ENCODE measurements at places on chromosomes 12 and 14.

- DNase-seq: no peak
Observed at GRCh38 chr12:52336641-52337040, 15.4 kb upstream of the KRT83 start.

DNA sequence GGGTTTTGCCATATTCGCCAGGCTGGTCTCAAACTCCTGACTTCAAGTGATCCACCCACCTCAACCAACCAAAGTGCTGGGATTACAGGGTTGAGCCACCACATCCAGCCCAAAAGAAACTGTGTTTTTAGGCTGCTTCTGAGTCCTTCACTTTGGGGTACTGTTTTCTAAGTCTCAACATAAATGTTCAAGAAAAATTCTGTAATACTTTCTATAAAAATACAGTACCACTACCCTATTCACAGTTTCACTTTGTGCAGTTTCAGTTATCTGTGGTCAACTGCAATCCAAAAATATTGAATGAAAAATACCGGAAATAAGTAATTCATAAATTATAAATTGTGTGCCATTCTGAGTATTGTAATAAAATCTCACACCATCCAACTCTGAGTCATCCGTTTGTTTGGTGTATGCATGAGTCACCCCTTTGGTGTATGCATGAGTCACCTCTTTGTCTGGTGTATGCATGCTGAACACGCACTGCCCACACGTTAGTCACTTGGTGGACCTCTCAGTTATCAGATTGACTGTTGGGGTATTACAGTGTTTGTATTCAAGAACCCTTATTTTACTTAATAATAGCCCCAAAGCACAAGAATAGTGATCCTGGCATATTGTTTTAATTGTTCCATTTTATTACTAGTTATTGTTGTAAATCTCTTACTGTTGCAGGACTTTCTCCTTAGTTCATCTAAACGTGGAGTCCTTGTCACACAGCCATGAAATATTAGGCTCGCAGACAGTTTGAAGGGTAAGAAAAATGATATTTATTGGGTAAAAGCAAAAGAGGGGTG is 190.2 kb downstream of the FSCB start:
- no peak for DNase-seq

DNA sequence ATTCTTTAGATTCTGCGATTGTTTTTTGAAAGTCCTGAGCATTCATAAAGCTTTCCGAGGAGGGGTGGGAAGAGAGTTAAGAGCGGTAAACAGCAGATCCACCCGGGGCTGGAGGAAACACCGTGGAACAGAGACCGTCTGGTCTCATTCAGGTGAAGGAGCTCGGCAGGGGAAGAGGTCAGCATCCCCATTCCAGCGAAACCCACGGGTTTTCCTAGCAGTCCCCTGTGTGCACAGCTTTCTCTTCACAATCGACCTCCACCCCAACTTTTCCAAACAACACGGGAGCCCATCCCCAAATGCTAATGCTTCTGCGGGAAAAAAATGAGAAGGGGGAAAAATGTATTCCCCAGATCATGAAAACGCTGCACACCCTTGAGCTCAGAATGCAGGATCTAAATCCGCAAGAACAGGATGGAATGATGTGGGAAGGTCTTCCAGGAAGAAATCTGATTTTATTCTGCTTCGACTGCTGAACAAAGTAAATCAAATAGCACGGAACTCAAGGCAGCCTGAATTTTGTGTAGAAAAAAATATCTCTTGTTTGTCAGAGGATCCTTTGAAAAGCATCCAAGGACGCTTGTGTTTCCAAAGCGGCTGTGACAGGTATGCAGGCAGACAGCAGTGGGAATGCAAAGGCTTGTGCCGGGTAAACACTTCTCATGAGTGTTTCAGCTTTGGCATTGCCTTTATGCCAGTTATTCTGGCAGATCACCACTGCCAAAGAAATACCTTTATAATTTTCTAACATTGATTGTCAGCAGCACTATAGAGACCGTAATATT is 128.8 kb downstream of the NDUFA12 start:
- DNase-seq: no peak

GRCh38 chr12:26736563-26737486 is 96.2 kb downstream of the ITPR2 start:
- DNase-seq: no peak

GRCh38 chr14:77848031-77848430 is 48.1 kb downstream of the ADCK1 start:
- no peak for DNase-seq

GRCh38 chr12:31860401-31860800 is 98.8 kb upstream of the RESF1 start:
- no peak for DNase-seq

GRCh38 chr12:57202321-57202720 is 14.3 kb upstream of the NXPH4 start:
- no peak for DNase-seq

DNA sequence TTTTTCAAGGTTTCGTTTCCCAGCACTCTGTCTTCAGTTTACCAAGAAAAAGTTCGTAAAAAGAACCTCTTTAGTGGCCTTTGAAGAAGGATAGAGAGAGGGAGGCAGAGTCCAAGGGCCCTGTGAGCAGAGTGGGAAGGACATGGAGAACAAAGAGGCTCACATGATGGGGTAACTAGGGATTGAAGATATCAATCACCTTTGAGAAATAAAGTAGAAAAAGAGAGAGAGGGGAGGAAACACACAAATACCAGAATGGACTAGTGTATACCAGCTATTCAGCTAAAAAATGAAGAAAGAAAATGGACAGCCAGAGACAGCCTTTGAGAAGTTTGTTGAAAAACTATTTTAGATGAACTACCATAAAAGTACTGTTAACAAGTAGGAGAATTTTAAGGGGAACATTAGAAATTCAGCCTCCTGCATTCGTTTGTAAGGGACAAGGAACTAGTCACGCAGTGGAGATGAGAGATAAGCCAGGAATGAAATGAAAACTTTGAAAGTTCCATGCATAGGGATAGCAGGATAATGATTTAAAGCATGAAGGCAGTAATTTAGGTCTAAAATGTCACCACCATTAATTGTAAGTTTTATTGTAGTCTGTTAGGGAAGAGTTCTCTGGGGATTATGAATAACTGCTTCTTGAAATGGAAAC is 82.1 kb downstream of the SPTSSA start:
- no peak for DNase-seq

GRCh38 chr12:12563290-12563928 is 746 bp upstream of the DUSP16 start:
- DNase-seq: no peak

- DNase-seq: no peak
Observed at GRCh38 chr12:3632256-3632655, 120.7 kb downstream of the CRACR2A start.

All from stimulated activated CD4-positive, alpha-beta T cell treated with anti-CD3 and anti-CD28 coated beads, Interleukin-1b, Interleukin-23, amount 100 ng/mL, for 1 hour (primary cell).